RWPE1 (cell line): ENCODE measurements at places on chromosomes 11 and 22.
A peak's percentile ranks its signal among the peaks of the same experiment; 100 is the strongest.

GRCh38 chr11:41522899-41523672, 63.6 kb upstream of the LRRC4C start:
- DNase-seq = no peak

DNA sequence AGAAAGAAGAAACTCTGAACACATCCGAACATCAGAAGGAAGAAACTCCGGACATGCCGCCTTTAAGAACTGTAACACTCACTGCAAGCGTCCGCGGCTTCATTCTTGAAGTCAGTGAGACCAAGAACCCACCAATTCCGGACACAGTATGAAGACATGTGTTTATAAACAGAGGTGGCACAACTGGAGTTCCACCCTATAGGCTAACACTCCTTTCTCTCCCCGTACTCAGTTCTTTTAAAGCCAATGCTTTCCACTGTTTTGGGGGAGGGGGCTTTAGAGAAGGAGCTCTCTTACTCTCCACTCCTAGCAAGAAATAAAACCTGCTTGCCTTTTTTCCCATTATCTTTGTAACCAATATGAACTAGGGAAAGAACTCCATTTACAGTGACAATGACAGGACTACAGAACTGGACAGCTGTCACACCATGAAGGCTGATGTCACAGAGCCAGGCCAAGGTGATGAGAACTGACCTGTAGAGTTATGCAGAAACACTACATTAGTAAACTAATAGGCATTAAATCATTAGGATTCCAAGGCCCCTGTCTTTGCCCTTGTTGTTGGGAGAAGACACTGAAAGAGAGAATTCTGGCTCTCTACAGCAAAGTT, 733 bp downstream of the TRIM5 start:
- DNase-seq = no peak

- DNase-seq = no peak
These were observed 5.3 kb downstream of the P2RY6 start for GRCh38 chr11:73277467-73277866.

DNA sequence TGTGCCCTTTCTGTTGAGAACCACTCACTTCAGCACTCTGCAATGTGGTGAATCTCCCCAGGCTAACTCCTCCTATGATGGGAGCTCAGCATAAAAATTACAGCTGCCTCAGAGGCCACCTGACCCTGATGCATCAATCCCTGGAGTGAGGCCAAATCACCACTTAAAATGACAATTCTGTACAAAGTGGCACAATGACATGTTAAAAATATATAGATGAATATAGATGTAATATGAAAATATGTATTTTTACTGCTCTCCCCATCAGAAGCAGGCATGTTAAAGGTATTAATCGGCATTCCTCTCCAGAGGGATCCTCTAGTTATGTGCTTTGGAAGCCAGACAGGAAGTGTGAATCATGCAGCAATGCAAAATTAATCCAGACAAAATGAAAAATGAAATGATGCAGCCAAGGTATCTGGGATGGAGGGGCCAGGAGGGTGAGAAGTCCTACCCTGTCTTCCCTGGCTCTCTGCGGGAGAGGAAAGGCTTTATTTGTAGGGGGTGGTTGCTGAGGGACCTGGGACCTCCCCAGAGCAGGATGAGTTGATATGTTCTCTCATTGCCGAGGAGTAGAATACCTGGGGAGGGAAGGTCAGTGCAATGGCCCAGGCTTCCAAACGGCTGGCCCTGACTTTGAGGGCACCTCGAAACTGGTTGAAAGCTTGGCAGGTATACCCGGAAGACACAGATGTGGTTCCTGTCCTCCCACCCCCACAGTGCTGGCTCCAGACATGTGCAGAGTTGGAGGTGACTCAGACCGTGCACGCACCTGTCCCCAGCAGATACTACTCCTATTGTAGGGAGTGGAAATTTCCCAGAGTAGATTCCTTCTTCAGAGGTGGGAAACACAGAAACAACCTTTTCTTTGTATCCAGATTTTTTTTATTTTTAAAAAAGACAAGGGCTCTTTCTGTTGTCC, 347.9 kb upstream of the NCAM1 start:
- peak; percentile 80 for DNase-seq

GRCh38 chr11:117199053-117199915, at the start of gene TAGLN:
Gene TAGLN (plus strand): TSS chr11:117199370. CDS start chr11:117203014, 3,644 bp downstream.
- peak; percentile 86 for DNase-seq

GRCh38 chr11:81359476-81359875, 1374.2 kb downstream of the FAM181B start:
- no peak for DNase-seq

DNA sequence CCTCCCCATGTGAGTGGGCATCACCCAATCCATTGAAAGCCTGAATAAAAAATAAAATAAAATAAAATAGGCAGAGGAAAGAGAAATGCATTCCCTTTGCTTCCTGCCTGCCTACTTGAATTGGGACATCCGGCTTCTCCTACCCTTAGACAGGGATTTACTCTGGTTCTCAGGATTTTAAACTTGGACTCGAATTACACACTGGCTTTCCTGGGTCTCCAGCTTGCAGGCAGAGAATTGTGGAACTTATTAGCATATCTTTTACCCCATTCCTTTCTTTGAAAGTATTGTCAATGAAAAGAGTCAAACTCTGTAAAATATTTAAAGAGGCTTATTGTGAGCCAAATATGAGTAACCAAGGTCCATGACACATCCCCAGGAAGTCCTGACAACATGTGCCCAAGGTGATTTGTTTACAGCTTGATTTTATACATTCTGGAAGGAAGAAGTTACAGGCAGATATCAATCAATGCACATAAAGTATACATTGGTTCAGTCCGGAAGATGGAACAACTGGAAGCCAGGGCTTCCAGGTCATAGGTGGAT, 78.4 kb upstream of the CCDC90B start:
- no peak for DNase-seq

GRCh38 chr11:64854534-64855502, 10.4 kb upstream of the CDC42BPG start:
- DNase-seq = peak; percentile 96

DNA sequence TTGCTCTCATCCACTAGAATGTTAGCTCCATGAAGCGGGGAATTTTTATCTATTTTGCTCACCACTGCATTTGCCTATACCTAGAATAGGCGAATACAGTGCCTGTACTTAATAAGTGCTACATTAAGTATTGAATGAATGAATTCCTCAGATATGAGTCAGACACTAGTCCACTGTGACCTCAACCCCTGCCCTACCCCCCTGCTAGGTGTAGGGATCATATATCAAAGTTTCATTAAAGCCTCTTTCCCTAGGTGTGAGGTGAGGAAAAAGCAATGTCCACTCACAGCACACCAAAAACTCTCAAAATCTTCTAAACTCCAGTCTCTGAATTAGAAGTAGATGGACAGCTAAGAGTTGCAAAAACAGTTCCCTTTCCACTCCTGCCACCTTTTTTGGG, 9.8 kb upstream of the PSMA1 start:
- peak; percentile 47 for DNase-seq

- DNase-seq = no peak
These were observed 11.9 kb upstream of the TMEM218 start for GRCh38 chr11:125123194-125123946.

GRCh38 chr11:1082728-1083620, 8.3 kb downstream of the MUC2 start:
- no peak for DNase-seq

GRCh38 chr22:21760640-21761039, 25.0 kb upstream of the YPEL1 start:
- DNase-seq = no peak

DNA sequence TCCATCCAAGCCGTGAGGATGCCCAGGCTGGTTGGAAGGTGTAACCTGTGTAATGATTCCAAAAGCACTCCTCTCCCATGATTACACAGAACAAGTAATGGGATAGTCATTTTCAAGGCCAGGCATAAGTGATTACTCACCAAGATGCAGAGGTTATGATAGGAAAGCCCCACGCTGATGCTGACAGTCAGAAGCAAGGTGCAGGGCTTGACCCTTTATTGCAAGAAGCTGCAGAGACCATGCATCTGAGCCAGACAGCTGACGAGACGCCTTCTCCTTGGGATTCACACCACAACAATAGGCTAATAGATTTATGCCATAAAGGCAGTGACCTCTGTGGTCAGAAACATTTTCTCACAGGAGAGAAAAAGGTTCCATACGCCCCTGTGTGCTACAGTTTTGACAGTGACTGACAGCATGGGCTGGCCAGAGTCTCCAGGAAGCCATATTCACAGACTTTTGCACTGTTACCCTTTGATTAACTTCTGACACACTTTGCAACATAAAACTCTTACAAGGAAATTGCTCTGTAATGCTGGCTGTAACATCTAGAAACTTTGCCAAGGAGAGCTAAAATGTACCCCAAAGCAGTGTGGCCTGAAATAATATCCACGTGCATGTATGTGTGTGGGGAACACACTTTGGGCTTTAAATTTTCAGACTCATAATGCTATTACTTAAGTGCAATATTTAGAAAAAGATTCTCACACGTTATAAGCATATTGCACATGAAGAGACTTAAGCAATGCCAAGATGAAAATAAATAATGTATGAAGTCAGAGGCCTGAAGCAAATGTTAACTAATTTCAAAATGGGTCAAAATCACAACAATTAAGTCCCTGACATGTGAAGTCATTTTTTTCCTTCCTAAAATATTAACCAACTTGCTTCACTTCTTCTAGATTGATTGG, 1079.0 kb upstream of the TENM4 start:
- peak; percentile 5 for DNase-seq

DNA sequence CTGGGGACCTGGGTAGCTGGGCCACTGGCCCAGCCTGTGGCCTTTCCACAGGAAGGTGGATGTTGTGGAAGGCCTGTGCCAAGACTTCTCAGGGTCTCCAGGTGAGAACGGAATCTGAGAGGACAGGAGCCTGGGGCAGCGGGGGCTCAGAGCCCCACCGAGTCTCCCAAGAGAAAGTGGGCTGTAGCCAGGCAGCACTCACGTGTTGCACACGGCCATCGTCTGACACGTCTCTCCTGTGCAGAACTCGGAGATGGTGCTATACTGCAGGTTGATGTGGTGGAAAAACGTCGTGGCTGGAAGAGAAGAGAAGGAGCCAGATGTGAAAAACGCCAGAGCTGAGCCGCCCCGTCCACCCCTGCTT, 6.4 kb downstream of the MOB2 start:
- DNase-seq = no peak

GRCh38 chr11:78132475-78132874, 7.0 kb downstream of the ALG8 start:
- no peak for DNase-seq

DNA sequence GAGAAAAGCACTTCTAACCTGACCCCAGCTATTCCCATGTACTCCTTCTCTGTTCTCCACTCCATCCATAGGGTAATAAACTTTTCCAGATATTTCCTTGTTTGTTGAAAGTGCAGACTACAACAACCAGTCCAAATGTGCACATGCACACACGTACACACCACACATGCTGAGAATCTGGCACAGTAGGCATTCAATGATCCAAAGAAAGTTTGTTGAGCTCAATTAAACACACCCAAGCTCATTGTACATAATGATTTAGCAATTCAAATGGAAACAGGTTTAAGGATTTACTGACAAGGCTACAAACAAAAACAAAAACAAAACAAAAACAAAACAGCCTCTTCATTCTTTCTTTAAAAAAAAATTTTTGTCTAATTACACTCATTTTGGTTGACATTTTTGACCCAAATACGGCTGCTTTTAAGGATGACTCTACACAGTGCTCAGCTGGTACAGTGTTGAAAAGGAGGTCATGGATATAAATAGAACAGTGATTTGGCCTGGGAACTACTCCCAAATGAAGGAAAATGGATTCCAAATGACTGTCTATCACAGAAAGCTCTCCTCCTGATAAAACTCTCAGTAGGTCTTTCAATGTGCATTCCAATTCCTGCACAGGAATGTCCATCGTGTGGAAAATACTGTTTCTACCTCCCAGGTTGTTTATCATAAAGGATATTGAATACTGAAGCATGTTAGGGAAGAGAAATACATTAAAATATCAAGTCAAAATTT, 232.2 kb downstream of the GUCY1A2 start:
- DNase-seq = no peak

GRCh38 chr11:74070723-74071492, 62.0 kb upstream of the UCP3 start:
- DNase-seq = no peak

DNA sequence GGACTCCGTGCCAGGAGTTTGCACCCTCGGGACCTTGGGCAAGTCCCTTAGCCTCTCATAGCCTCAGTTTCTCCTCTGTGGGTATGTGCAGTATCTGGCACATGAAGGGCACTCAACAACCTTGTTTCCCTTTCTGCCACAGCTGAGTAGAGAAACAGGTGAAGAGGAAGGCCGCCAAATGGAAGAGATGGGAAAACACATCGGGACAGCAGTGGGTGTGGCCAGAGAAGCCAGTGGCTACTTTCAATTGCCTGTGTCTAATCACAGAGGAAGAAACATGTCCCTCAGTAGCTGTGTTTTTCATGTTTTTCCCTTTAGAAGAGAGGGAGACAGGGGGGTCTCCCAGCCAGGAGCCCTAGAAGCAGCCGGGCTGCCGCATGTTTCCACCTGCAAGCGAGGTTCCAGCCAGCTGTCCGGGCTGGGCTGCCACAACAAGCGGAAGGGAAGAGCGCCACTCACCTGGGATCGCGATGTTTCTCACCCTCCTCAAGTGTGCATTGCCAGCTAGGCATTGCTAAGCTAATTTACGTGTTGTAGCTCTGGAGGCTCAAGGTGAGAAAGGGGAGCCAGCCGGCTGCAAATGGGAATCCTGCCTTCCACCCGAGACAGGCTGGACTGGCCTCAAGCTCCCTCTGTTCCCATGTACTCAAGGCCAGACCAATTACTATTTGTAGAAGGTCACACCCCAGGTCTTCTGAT, 16.7 kb downstream of the ASPHD2 start:
- DNase-seq = no peak

- DNase-seq = no peak
These were observed 7.5 kb downstream of the TSPAN4 start for GRCh38 chr11:849951-850774.

DNA sequence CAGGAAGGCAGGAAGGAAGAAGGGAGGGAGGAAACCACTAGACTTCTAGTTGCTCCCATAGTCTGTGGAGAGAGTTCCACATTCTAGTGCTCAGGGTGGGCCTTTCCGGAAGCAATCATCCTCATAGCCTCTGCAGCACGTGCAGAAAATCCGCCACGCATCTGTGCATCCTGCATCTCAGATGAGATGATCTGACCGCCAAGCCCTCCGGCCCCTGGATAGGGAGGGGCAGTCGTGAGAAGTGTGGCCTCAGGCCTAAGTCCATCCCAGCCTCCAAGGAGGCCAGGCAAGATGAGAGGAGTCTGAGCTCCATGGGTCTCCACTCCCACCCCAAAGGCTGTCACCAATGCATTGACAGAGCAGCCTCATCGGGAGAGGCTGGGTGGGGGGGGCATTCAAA, 30.4 kb upstream of the IGSF9B start:
- no peak for DNase-seq

GRCh38 chr11:111939836-111940604, 2.9 kb downstream of the DIXDC1 start:
- DNase-seq = no peak

- no peak for DNase-seq
These were observed 128.1 kb upstream of the SOX6 start for GRCh38 chr11:16484434-16484833.

DNA sequence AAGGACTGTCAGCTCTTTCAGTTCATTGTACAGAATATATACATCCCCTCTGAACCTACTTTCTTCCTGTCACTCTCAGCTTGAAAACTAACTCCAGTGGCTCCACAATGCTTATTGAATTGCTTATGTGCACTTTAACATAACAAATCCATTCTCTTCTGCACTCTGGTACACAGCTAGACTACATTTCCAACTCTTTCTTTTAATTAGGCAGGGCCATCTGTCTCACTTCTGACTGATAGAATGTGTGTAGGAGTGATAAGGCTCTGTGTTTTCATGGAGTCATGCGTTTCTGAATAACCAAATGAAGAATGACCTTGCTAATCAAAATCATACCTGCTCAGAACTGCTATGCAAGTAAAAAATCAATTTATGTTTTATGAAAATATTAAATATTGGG, 278.5 kb upstream of the CCDC179 start:
- no peak for DNase-seq

GRCh38 chr22:45446216-45446615, 32.7 kb downstream of the RIBC2 start:
- DNase-seq = no peak
